ENCODE measurements at places on chromosomes 6 and 20.

DNA sequence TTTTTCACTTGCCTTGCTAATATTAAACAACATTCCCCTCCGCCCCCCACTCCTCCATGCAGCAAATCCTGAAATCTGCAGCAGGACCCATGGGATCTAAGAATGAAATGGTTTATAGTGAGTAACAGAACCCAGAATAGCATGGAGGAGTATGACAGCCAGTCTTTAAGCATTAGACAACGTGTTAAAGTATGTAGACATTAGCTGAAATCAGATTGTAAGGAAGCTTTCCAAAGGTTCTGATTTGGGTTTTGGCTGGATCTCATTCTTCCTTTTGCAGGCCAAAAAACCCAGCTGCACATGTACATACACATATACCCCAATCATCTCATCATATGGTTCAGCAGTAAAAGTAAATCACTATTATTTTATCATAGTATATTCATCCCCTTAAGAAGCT lies 126.5 kb downstream of the GJA10 start:
- DNase-seq: no peak

DNA sequence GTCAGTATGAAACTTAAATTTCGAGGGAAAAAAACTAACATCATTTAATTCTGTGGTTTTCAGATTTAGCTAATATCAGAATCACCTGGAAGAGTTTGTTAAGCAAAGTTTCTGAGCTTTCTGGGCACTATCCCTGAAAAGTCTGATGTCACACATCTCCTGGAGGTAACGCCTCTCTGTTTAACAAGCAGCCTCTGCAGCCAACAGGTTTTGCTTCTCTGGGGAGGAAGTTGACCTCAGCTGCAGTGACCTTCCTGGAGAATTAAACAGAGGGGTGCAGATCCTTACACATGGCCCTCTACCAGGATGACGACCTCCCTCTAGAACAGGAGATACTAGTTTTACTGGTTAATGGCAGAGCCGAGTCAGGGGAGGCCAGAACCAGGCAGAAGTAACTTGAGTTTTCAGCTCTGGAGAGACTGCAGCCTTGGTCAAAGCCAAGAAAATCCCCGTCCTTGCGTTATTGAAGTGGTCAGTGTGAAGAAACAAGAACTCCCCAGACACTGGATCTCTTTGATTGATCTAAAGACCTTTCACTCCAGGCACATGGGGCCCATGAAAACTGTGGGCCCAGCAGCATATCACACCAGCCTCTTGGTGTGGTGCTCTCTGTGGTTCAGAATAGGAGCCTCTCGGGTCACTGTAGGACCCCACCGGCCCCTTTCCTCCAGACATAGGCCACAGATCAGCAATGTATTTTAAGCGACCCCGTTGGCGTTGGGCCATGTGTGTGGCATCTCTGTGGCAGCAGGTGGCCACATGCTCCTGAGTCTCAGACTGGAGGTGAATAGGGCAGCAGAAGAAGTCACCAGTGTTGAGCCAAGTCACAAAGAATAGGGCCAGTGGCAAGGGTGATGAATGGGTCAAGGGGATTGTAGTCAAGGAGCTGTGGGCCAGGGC lies 33.4 kb upstream of the CCR6 start:
- DNase-seq: no peak

DNA sequence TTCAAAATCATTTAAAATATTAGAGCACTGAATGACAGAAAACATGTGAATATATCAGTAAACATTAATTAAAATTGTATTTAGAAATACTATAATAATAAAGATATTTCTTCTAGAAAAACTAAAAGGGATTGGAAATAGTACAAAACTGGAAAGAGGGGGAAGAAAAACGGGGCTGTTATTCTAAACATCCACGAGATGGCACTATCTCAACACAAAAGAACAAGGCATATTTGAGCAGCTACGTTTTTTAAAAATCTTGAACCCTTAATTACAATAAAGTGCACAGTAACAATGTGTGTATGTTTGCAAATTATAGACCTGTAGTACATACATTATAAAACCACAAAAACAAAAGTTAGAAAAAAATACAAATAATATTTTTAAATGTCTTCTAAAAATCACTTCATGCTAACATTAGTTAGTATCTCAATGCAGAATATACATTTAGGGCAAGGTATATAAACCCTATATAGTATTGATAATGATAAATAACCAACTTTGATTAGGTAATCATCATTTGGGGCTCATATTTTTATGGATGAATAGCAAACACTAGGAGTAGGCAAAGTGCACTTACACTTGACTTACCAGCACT lies 42.5 kb upstream of the PNISR start:
- DNase-seq: no peak

GRCh38 chr20:11522366-11522741 lies 395.3 kb upstream of the BTBD3 start:
- DNase-seq: no peak
